Activated T-cell treated with anti-CD3 and anti-CD28 coated beads, Interleukin-2, amount 50 U/mL, for 72 hours (primary cell): ENCODE measurements at places on chromosomes 6 and 20.

- no peak for DNase-seq
Measured at GRCh38 chr6:130937942-130938604, 110.9 kb downstream of the SMLR1 start.

DNA sequence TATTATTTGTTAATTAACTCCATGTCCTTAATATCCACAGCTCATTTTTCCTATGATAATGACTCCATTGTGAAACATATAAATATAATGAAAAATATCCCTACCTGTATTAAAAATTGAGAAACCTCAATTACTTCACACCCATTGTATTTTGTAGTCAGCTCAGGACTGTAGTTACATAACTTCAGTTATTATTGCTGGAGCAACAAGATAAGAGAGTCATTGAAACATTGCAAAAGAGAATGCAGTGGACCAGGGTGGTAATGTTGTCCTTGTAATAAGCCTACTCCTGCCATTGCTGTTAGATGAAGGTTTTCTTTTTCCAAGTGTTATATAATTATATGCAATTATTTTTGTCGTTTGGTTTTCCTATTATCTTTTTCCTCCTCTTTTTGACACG is 184.4 kb downstream of the PRL start:
- DNase-seq, result no peak

GRCh38 chr6:52846002-52846401 is 5.4 kb upstream of the GSTA5 start:
- DNase-seq, result no peak

DNA sequence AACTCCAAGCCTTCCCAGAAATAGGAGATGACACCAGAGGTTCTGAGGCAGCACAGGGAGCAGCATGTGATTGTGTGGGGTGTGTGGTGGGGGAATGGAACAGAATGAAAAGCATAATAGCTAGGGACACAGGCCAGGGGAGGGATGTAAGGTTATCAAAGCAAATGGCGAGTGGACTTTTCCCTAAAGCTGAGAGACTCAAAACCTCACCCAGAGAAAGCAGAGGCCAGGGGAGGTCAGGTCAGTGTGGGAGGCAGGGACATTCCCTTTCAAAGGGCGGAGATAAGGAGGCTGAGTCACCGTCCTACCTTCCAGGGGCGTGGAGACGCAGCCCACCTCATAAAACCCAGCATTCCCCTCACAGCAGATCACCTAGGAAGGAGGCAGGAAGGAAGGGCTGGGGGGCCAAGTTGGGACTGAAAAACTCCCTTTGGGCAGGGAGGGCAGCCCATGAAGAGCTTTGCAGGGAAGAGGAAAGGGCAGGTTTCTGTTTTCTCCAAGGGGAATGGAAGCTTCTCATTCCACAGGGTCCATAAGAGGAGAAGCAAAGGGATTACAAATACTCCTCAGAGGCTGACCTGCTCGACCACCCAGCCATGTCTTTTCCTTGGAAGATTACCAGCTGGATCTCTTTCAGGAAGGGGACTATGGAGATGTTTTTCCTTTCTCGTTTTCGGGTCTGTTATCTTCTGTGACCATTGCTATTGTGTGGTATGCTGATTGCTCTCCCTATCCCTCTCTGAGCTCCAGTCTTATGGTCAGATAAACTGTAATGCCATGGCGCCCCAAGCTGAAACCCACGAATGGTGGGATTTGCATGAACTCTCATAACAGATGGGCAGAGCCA is 9.6 kb upstream of the LY6G5C start:
- DNase-seq, result no peak

DNA sequence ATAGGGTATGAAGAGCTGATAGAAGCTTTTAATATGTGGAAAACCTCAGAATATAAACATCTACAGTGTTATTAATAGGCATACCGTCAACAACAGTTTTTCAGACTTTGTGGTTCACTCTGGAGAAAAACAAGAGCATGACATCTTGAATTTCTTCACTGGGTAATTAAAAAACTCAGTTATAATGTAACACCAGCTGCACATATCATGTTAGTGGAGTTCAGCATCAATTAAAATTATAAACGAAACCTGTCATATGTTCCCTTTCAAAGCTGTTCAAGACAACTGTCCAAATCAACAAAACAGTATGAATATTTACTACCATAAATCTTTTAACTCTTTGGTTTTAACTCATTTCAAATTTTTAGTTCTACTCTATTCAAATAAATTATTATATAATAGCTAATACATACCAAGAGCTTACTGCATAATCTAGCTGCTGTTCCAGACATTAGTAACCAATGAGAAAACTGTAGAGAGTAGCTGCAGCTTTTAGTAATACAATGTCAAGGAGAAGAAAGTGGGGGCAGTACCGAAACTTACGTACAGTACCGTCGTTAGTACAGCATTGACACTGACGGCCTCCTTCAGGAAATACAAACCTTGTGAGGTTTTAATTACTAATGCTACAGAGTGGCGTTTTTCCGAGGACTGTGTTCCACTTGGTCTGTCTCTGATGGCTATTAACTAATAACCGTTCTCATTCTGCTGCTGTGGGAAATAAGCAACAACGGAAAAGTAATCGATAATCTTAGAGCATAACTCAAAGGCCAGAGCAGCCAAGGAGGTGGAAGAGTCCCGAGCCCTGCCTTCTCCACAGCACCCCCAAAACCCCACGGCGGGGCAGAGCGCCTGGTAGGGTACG is 532 bp upstream of the PM20D2 start:
- peak; percentile 47 for DNase-seq

DNA sequence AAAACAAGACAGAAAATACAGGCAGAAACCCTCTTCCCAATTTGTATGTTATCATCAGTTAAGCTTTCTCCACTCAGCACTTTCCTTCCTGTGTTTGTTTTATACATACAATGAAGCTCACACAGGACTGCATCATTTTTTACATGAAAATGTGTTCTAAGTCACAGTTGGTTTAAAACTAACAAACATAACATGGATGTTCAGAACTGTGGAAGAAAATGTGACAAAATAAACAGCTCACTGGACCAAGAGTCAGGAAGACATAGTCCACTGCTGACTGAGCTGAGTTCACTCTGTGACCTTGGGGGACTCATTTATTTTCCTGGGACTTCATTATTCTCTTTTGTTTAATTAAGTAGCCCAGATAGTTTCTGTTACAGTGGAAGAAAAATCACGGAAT is 331.5 kb downstream of the SYNE1 start:
- DNase-seq, result no peak

DNA sequence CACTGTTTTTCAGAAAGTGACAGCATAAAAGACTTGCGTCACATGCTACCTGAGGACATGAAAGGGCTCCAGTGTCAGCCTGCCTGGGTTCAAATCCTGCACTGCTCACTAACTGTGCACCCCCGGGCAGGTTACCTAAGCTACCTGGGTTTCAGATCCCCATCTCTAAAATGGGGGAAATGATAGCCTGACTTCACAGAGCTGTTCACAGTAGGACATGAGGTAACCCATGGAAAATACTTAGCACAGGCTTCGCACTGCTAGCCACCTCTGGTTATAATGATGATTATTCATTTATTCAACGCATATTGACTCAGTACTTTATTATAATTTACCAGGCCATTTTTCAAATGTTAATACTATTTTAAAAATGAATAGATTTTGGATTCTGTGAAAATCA is 23.0 kb downstream of the TBC1D7 start:
- DNase-seq, result no peak

DNA sequence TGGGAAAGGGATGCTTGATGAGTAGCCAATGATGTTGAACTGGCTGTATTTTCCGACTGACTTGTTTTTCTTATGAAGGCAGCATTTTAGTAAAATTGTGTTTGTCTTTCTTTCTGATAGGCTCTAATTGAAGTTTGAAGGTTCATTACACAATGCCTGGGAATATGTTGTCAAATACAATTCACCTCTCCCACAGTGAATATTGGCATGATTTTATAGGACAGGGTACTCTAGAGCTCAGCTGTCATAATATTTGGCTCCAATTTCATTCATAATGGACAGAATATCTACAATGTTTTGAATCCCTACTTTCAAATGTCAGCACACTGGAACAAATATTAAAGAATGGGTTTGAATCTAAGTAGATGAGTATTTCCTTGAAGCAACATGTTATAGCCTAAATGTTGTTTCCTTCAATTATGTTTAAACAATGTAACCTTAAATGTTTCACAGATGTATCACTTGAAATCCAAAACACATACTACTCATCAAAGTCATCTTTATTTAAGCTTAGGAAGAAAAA is 81.4 kb downstream of the LAMA2 start:
- no peak for DNase-seq

DNA sequence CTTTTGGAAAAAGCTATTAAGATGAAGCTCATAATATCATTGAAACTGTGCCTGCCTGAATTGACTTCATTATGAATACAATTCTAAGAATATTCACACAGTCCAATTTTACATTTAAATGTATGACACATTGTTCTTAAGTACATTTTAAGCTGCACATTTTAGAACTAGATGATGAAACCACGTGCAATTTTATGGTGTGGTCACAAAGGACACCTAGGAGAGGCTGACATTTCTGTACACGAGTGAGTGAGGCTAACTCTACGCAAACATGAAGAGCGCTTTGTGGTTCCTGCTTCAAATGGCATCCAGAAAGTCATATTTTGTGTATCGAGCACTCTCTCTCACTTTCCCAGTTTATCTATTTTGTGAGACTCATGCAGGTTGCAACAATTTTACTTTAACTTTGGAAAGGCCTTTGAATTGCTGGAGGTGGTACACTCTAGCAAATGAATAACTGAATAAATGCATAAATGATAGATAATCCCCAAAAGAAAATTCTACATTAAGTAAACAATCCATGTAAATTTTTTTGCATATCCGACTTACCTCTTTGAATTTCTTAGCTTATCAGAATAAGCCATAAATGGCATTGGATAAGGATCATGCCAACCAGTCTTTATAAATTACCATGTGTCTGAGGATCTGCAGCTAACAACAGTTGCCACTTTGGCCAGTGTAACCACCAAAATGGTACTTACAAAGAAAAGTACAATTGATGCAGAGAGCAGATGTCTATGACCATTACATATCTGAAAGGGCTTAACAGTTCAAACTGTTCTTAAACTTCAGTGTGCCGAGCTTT is 97.3 kb downstream of the NRSN1 start:
- no peak for DNase-seq

DNA sequence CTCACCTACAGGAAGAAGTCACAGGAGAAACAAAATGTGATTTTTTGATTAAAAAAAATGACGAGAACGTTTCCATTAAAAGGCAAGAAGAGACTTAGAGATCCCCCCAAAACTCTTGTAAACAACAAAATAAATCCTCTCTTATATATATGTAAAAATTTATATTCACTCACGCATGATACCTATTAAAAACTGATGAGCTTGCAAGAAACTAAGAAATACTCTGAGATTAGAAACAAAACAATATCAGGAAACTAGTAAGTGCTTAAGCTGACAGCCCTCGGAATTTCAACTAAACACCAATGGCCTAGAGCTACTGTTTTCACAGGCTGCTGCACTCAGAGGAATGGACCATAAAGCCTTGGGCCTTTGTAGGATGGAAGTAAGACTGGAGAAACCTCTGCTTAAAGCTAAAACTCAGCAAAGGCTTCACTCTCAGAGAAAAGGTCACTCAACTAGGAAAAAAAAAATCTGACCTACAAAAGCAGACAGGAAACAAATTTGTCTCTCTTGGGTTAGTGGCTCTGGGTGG is 63.0 kb downstream of the MAP3K7 start:
- DNase-seq, result no peak

DNA sequence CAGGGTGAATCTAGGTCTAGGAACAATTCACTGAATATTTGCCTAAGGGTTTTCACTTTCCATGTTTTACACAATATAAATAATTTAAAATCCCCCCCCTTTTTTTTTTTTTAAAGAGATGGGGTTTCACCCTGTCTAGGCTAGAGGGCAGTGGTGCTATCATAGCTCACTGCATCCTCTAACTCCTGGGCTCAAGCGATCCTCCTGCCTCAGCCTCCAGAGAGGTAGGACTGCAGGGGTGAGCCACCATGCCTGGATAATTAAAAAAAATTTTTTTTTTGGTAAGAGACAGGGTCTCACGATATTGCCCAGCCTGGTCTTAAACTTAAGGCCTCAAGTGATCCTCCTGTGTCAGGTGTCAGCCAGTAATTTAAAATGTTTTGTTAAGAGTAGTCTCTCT is 17.8 kb downstream of the QKI start:
- no peak for DNase-seq

GRCh38 chr20:16061351-16061750 is 511.9 kb downstream of the KIF16B start:
- no peak for DNase-seq

DNA sequence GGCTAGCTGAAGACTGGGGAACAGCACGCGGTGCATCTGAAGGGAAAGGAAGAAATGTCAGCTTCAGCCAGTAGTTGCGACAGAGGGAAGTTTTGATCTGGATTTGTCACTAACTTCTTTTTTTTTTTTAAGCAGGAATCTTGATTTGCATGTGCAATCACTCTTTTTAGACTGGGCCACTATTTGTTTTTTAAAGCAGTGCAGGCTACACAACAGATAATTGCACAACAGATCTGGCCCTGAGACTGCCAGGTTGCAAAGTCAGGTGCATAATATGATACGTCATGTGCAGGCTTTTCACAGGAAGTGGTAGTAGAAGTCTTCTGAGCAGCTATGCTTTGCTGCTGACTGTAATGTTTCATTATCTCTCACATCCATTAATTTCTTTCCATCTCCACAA is 13.5 kb downstream of the PFDN4 start:
- peak; percentile 28 for DNase-seq

DNA sequence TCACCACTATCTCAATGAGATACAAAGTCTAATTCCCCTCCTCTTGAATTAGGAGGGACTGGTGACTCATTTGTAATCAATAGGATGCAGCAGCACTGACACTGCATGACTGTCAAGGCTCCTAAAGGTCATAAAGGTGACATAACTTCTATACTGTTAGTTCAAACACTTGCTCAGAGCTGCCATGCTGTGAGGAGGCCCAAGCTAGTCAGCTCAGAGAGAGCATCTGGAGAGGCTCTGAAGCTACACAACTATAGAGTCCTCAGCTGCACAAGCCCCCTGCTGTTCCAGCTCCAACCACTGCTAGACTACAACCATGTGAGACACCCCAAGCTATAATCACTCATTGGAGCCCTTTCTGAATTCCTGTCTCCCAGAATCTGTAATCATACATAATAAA is 17.0 kb upstream of the HEY2 start:
- no peak for DNase-seq

DNA sequence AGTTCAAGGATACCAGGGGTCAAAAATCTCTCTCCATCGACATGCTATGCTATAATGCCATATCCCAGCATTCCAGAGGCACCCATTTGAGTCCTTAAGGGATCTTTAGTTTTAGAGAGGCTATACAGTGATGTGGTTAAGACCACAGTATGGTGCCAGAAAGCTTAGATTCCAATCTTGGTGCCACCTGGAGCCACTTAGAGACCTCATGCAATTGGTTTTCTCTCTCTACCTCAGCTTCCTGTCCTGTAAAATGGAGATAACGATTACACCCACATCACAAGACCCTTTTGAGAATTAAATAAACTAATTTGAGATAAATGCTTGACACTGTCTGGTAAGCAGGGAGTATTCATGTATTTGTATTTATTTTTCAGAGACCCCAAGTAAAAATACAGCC is 39.0 kb downstream of the PLAGL1 start:
- DNase-seq, result no peak

DNA sequence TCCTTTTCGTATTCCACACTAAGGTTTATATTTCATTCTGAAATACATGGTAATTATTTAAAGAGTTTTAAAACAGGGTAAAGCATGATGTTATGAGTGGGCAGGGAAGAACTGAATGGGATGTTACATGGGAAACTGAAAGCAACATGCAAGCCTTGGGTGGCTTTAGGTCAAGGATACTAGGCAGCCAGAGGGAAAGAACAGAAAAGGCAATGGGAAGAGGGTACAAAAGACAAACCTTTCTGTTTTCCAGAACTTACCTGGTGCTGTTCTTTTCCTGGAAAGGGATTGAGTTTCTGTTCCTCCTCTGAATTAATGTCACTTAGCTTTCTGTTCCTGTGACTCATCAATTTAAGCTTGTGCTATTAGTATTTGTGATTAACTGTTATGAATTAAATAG is 71.2 kb upstream of the SMIM8 start:
- DNase-seq, result no peak
